Left hindlimb (tissue), 1 donor: ENCODE measurements at places on chromosomes 2 and 18.

- DNase-seq, result no peak
These were observed 22.8 kb downstream of the TTLL4 start for GRCh38 chr2:218733171-218734021.

GRCh38 chr2:23532391-23533337 is 147.7 kb downstream of the KLHL29 start:
- DNase-seq, result peak; percentile 60

DNA sequence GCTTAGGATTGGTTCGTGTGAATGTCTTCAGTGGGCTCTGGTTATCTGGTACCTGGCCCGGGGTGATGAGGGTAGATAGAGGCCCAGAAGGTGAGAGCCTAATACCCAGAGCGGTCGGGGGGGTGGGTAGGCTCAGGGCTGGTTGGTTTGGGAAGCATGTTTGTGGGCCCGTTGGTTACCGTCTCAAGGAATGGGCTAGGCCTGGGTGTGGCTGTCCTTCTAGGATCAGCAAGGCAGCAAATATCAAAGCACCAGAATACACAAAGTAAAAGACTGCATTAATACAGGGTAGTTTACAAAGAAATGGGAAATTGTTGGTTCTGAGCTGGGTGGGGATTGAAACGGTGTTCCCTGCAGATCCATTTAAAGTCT is 6.0 kb upstream of the IL1R2 start:
- no peak for DNase-seq

DNA sequence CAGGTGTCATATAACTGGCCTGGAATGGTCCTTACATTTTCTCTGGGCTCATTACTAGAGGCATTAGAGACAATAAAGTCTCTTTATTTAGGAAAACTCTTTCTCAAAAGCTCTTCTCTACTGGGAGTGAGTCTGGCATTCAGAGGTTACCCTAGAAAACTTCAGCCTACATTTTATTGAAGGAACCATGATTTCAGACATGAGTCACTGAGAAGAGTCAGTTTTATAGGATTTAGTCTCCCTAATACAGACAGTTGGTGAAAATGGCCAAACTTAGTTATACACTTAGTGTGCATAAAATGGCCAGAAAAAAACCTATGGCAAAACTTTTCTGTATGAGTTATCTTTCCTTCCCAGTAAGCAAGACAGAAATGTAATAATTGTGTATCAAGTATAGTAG is 689.4 kb downstream of the ZEB2 start:
- DNase-seq, result no peak

- DNase-seq, result no peak
These were observed 600.3 kb upstream of the GCFC2 start for GRCh38 chr2:76310894-76311633.

DNA sequence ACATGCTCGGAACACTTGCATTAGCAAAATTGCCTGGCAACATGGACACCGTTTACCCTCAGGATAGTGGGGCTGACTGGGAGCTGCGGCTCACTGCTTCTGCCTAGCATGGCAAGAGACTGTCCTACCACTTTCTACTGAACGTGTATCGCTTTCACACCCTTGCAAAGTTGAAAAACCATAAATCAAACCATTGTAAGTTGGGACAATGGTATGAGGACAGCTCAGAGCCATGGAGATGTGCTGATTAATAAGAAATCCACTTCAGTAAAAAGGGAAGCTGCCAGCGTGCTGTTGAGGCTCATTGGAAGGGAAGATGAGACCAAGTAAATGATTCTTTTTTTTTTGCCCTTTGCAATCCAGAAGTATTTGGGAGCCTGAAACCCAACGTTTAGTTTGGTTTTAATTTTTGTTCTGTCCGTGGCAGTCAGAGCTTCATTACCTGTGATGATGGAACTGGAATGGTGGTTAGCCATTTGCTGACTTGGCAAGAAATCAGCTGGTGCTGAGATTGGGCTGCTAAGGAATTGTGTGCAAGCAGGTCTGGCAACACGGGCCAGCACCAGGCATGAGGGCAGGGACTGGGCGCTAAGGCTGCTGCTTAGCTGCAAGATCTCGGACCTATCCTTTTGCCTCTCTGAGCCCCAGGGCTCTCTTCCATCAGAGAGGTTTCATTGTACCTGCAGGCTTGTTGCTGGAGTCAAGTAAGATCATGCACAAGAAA is 75.5 kb upstream of the HS6ST1 start:
- DNase-seq, result peak; percentile 6

- DNase-seq, result no peak
These were observed 333.1 kb upstream of the VWC2L start for GRCh38 chr2:214077727-214078126.

GRCh38 chr2:122627388-122627787 is 871.9 kb downstream of the TSN start:
- no peak for DNase-seq

- DNase-seq, result no peak
These were observed 367.4 kb downstream of the NCKAP5 start for GRCh38 chr2:133200684-133201421.

GRCh38 chr18:23188068-23188760 is 52.9 kb downstream of the CABLES1 start:
- DNase-seq, result no peak

GRCh38 chr2:226915846-226916360 is 80.0 kb downstream of the RHBDD1 start:
- DNase-seq, result no peak

DNA sequence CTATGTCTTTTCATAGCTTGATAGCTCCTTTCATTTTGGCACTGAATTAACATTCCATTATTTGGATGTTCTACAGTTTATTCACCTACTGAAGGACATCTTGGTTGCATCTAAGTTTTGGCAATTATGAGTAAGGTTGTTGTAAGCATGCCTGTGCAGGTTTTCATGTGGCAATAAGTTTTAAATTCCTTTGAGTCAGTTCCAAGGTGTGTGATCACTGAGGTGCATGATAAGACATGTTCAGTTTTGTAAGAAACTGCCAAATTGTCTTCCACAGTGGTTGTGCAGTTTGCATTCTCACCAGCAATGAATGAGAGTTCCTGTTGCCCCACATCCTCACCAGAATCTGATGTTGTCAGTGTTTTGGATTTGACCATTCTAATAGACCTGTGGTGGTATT is 24.2 kb downstream of the XDH start:
- DNase-seq, result no peak

DNA sequence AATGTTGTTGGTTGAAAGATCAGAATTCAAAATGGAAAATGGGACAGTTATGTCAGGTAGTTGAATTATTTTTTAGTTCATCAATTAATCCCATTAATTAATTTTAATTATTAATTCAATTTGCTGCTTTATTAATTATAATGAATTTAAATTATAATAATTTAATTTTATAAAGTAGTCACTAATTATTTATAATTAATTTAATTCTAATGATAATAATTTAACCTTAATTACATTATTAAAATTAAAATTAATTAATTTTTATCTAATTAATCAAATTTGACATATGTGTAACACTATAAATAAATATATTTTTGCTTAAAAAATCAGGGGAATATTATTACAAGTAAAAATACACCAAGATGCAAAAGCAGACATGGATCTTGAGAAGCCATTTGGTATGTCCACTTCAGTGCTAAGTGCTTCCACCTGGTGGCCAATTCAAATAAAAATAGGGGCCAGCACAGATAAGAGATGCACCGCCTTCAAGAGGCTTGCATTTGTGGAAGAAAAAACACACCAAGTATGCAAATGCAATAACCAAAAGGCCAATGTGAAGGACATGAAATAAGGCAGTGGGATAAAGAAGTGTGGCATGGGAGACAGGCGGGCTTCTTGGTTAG is 73.2 kb downstream of the MBP start:
- no peak for DNase-seq

- no peak for DNase-seq
These were observed 298.5 kb downstream of the PAX3 start for GRCh38 chr2:222000326-222000725.

DNA sequence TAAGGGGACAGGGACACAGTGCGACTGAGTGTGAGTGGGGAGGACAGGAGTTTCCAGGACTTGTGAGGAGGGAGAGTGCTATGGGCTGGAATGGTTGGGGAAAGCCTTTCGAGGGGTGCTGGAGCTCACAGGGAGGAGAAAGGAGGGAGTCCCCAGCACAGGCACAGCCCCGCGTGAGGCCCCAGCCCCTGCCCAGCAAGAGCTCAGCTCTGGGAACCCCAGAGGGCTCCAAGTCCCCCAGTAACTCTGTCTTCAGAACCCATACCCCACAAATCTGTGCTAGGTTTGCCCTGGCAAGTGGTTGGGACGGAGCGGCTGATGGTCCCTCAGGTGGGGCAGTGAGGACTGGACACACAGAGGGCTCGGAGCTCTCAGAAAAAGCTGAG is 75.4 kb downstream of the SFXN5 start:
- no peak for DNase-seq

DNA sequence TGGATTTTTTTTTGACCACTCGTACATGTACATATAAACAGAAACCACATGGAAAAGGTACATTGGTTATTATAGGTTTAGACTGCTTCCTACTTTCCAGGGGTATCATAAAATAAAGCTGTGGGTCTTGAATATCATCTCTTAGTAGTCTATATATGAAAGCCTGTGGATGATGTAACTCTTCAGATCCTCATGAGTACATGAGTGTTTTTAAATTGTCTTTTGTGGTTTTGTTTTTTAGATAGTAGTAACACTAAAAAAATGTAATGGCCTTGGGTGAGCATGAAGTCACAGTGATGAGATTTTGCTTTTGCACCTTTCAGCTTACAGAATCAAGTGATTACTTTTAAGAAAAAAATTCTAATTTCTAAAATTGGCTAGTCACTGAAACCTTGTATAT is 80.2 kb downstream of the RAB3GAP1 start:
- no peak for DNase-seq

DNA sequence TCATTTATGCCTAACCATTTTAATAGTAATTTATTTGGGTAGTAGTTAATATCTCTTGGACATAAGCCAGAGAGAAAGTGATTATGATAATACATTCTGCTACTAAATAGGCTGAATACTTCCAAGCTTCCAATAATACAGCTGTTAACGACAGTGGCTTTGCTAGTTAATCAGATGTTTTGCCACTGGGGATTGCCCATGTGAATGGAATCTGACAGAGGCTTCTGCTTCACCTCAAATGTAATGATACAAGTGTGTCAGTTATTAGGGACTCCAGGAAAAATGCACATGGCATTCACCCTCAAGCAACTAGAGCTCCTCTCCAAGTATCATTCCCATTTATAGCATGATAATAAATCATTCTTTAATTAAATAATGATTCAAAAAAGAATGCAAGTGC is 185.0 kb upstream of the TMEFF2 start:
- no peak for DNase-seq

GRCh38 chr2:21256006-21256405 is 132.2 kb downstream of the TDRD15 start:
- DNase-seq, result peak; percentile 43

DNA sequence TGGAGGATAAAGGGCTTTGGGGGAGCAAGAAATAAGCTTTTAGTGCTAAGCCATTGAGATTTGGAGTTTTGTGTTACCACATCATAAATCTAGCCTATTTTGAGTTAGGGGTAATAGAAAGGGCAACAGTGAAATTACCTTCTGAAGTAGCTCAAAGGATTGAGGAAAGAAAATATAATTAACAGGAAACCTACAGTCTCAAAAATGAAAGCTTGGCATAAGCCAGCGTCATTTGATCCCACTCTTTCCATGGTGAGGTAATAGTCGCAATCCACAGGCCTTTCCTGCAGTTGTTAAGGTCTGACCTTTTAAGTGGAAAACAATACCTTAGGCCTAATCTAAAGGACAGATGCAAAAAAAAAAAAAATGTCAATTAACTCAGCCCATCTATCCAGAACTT is 182.7 kb downstream of the UXS1 start:
- peak; percentile 46 for DNase-seq

DNA sequence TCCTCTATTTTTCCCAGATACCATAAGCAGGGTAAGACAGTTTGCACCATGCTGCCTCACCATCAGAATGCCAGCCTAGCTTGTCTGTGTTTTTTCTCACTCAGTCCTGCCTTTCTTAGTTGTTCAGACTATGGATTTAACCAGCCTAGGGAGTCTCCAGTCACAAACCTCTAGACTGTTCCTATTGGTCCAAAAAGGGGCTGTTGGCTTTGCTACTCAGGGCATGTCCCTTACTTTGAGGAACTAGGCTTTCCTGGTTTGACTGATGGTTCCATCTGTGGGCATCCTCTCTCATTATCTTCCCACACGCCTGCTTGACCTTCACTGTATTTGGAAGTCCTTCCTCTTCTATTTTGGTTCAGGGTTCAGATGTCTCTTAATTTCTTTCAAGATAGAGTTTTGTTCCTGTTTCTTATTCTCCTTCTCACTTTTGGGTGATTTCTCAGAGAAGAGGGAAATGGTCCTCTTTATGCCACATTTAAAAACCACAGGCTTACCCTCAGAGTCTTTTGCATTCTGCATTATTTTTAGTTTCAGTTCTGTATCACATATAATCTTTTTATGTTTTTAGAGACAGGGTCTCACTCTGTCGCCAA is 31.3 kb upstream of the TMEM131 start:
- DNase-seq, result no peak

DNA sequence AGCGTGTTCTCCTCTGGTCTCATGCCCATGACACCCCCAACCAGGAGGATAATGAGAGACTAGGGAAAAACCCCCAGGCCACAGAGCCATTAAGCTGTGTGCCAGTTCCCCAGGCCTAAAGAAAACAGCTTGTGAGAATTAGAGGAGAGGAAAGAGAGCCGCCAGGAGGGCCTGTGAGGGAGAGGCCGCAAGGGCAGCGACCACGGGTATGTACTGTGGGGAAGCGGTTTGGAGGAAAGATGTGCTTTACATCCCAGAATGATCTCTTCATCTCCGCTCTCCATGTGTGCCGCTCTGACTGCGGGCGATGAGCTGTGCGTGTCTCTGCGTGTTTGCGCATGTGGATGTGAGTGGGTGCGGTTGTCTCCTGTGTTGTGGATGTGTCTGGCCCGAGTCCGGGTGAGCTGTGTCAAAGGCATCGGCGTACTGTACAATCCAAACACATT is 82.9 kb downstream of the DYSF start:
- peak; percentile 80 for DNase-seq

GRCh38 chr2:44273596-44273995 is 1.7 kb upstream of the SLC3A1 start:
- no peak for DNase-seq

GRCh38 chr2:105769504-105769903 is 24.8 kb downstream of the NCK2 start:
- DNase-seq, result no peak

DNA sequence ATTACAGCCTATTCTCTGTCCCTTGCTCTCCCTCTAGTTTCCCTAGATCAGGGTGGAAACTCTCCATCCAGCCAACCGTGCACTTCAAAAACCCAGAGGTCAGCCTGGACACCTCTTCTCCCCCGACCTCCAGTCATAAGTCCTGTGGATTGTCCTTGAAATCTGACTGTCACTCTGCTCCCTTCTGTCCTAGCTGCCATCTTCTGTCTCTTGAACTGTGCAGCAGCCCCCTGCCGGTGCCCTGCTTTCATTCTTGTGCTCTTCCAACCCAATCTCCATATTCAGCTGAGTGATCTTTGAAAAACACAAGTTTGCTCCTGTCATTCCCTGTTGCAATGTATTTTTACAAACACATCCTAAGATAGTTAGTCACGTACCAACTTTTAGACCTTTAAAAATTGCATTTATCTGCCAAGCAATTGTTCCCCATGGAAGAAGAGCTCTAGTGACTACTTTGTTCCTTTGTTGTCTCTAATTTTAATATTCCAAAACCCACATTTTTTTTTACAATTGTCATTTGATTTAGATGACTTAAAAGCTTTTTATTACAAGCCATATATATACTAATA is 254.3 kb downstream of the CAMKMT start:
- no peak for DNase-seq

- no peak for DNase-seq
These were observed 148.5 kb downstream of the FHOD3 start for GRCh38 chr18:36446059-36446458.

GRCh38 chr2:9944330-9944758 is 7.1 kb upstream of the GRHL1 start:
- DNase-seq, result no peak

- no peak for DNase-seq
These were observed 61.9 kb upstream of the CREB1 start for GRCh38 chr2:207467716-207468347.
